ENCODE measurements at places on chromosomes 3 and 15.

GRCh38 chr15:64856429-64857145 is 14.9 kb downstream of the PLEKHO2 start:
- DNase-seq = peak; percentile 51

GRCh38 chr3:117916839-117917238 is 1117.8 kb downstream of the IGSF11 start:
- no peak for DNase-seq

DNA sequence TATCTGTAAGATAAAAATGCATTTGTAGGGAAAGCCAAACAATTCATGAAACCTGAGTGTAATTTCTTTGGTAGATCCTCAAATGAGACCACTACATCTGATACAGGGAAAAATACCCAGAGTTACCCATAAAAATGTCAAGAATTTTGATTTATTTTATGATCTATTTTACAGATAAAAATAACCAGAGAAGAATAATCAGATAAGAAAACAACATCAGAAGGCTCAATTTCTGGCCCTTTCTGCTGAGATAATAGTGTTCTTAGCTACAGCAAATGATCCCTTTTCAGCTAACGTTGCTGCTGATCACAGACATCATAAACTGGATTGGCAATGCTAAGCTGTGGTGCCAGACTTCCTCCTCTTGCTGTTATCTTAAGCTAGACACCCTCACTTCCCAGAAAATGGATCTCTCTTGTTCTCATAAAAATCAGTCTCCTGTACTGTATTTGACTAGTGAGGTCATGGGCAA is 21.3 kb upstream of the TMEM108 start:
- DNase-seq = no peak

- DNase-seq = no peak
These were observed 445.0 kb upstream of the GOLIM4 start for GRCh38 chr3:168540726-168541125.

GRCh38 chr3:61269435-61269834 is 18.2 kb upstream of the FHIT start:
- no peak for DNase-seq

DNA sequence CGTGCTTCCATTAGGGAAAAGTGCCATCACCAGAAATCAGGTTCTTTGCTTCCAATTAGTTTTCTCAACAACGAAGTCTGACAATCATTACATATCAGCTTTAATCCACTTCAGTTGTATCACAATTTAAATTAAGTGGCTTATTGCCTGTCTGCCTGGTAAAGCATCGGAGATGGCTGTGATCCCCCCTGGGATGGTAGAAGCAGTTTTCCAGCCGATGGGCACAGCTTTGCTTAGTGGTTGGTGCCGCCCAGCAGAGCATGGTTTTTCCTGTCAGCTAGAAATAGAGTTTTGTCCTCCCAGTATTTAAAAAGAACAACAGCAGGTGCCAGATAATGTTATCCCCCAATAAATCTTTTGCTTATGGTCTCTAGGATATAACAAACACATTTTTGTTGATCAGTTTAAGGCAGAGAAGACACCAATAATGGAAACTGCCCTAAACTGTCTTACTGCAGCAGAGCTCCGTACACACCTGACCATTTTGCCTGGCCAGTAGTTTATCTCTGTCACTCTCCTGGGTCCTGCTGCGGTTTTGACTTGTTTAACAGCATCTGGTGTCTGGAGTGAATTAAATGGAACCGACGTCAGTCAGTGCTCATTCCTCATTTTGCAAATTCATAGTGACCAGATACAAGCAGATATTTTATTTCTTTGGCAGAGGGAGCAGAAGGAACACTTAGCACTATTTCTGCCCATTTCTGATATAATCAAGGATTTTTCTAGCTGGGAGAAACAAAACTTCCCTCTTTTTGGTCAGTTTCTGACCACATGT is 79.1 kb downstream of the SLC49A4 start:
- DNase-seq = no peak

GRCh38 chr3:34364335-34364734 is 565.9 kb downstream of the PDCD6IP start:
- DNase-seq = peak; percentile 94

- DNase-seq = no peak
These were observed 200.7 kb upstream of the NSMCE3 start for GRCh38 chr15:29470311-29470710.

DNA sequence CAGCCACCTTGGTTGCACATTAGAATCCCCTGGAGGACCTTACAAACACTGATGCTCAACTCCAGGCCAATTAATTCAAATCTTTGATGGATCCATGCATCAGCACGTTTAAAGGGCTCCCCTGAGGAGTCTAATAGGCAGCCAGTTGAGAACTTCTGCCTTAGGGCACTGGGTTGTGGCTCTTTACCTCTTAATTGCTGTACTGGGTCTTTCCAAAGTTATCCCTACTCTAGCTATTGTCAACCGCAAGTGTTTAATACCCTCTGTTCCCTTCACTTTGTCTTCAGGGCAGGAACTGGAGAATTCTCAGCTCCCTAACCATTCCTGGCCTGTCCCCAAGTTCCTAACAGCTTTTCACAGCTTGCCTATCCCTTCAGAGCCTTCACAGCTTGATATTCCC is 15.0 kb upstream of the FAM174B start:
- DNase-seq = no peak

DNA sequence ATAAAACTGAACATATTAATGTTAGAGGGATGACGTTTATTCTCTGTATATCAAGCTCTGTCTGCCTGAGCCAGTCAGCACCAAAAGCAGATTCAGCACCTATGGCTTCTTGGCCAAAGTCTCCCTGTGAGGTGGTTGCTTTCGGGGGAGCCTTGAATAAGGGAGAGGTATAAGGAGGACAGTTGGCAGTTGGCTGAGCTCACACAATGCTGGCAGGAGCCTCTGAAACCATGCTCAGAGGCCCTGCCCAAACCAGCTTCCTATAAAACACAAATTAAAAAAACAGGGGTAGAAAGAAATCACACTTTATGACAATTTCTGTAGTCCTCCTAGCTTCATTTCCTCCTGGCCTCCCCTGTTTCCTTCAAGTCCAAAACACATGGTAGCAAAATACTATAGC is 18.8 kb downstream of the ARHGEF3 start:
- no peak for DNase-seq

DNA sequence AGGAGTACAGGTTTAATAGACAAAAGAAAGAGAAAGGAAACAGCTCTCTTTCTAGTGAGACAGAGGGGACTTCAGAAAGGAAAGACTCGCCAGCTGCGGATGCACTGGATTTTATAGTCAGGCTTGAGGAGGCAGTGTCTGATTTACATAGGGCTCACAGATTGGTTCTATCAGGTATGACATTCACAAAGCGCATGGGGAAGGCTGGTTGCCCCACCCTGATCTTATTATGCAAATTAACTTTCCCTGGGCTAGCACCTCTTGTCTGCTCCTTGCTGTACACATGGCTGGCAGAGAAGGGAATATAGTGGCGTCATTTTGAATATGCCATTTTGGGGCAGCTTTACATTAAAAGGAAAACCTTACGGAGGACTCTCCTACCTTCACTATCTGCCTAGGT is 938.4 kb upstream of the SEMA6D start:
- DNase-seq = no peak

GRCh38 chr15:38002883-38003477 is 68.5 kb downstream of the TMCO5A start:
- DNase-seq = peak; percentile 80

- DNase-seq = peak; percentile 22
These were observed 91.5 kb downstream of the ATG7 start for GRCh38 chr3:11363715-11364114.

- no peak for DNase-seq
These were observed 934.9 kb upstream of the CADM2 start for GRCh38 chr3:84023842-84024241.

DNA sequence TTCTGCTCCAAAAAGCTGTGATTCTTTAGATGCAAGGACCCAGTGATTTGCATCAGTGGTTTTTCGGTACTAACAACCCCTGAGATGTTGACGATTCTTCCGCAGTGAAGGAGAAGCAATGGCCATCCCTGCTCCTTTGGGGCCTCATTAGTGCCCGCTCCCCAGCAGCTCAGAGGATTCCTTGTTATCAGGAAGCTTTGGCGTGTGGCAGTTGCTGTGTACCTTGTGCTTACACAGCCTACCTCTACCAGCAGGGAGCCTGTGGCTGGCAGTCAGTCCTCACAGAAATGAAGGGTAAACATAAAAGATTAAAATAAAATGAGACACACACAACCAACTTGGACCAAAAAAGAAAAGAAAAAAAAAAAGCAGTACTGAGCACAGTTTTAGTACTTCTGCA is 55.2 kb downstream of the CNTN3 start:
- no peak for DNase-seq

- DNase-seq = no peak
These were observed 85.2 kb upstream of the PRR23C start for GRCh38 chr3:139129892-139130291.

GRCh38 chr15:80997692-80998091 is 3.0 kb upstream of the TLNRD1 start:
- peak; percentile 57 for DNase-seq

GRCh38 chr3:160196511-160197104 is 28.6 kb upstream of the C3orf80 start:
- DNase-seq = no peak

- DNase-seq = no peak
These were observed 9.8 kb upstream of the ITGB5 start for GRCh38 chr3:124896824-124897526.

- DNase-seq = no peak
These were observed 177.9 kb downstream of the APBA2 start for GRCh38 chr15:29063646-29064045.

DNA sequence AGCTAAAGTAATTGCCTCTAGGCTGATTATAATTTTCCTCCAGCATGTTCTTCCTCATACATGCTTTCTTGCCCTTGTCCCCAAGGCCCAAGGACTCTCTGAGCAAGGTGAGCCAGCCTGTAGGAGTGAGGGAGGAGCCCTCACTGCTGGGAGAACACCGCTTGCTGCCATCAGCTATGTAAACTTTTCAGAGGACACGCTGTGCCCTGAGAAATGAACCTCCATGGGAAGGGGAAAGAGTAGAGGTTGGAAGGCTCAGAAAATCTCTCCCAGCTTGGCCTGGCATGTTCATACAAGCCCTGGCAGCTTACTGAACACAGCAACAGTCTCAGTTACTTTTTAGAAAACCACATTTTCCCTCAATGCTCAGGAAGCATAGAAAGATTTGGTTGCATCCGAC is 103.0 kb upstream of the SLC24A5 start:
- no peak for DNase-seq

- DNase-seq = peak; percentile 31
These were observed 126.0 kb downstream of the THRB start for GRCh38 chr3:24368605-24369004.

Measured in kidney tubule cell (primary cell).